ENCODE measurements at places on chromosomes 5 and 9.

GRCh38 chr5:37751227-37751626 is 88.6 kb downstream of the GDNF start:
- DNase-seq, result no peak

DNA sequence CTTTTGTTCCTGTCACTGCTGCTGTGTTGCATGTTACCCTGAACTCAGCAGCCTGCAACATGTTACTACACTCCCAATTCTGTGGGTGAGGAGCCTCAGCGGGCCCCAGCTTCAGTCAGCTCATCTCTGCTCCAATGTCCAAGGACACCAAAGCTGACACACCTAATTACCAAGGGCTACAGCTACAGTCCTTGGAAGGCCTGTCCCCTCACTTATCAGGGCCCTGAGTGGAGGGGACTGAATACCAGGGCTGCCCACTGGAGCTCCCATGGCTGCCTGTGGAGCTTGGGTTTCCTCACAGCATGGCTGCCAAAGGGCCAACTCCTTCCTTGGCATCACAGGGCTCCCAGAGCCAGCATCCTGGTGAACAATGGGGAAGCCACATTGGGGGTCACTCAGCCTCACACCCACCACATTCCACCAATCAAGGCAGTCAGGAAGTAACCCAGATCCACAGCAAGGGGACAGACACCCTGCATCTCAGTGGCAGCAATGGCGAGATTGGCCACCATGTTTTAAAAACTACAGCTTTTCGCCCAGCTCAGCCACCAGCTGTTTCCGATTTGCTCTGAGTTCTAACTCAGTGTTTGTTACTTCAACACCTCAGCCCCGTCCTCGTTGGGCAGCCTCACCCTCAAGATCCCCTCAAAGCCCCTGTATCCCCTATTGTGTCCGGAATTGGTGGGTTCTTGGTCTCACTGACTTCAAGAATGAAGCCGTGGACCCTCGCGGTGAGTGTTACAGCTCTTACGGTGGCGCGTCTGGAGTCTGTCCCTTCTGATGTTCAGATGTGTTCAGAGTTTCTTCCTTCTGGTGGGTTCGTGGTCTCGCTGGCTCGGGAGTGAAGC is 18.9 kb downstream of the SEMA4D start:
- no peak for DNase-seq

GRCh38 chr5:57209316-57210040 is 35.6 kb downstream of the GPBP1 start:
- DNase-seq, result no peak

GRCh38 chr9:84463272-84463671 is 122.7 kb upstream of the SLC28A3 start:
- no peak for DNase-seq

GRCh38 chr9:21995006-21995665 is 545 bp downstream of the CDKN2B-AS1 start:
- DNase-seq, result peak; percentile 91

- DNase-seq, result no peak
These were observed 6.3 kb downstream of the SHB start for GRCh38 chr9:38062498-38063362.

DNA sequence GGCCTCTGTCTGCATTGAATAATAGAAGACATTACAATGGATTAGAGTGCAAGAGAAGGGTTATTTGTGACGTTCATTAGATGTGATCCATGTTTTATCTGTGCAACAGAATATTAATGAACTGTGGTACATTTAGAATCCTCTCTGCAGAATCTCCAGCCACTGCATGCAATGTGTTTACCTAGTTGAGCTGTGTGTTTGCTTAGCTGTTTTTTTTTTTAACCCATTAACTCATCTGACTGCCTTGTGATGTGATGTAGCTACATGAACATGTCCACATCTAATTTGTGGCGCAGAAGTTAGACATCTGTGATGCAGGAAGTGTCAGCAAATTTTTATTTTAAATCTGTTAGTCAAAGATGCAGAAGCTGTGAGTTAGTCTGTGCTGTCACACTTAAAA is 236.9 kb downstream of the CD180 start:
- DNase-seq, result peak; percentile 56

DNA sequence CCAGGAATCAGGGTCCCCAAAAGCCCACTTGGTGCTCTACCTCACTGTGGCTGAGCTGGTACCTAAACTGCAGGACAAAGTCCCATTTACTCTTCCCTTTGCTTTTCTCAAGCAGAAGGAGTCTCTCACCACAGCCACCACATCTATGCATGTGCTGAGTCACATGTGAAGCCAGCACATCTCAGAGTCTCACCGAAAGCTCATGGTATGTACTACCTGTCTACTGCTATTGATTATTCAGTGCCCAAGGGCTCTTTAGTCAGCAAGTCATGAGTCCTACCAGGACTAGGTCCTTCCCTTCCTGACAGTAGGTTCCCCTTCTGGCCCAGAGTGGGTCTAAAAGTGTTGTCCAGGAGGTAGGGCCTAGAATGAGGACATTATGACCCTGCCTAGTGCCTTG is 130.7 kb upstream of the NTRK2 start:
- no peak for DNase-seq

DNA sequence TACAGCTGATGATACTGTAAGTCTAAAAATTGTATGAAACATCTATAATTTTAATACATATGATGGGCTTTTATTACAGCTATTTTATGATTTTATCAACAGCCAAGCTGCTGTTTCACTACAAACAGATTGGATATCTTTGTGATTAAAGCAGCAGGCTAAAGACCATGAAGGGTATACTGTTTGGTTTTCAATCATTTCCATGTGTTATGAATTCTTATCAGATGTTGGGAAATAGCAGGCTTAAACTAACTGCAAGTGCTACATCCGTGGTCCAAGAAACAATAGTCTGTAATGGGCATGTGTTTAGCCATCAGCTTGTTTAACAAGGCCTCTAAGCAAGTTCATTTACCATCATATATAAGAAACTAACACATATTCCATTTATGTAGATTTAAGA is 107.5 kb downstream of the CWC27 start:
- DNase-seq, result no peak

DNA sequence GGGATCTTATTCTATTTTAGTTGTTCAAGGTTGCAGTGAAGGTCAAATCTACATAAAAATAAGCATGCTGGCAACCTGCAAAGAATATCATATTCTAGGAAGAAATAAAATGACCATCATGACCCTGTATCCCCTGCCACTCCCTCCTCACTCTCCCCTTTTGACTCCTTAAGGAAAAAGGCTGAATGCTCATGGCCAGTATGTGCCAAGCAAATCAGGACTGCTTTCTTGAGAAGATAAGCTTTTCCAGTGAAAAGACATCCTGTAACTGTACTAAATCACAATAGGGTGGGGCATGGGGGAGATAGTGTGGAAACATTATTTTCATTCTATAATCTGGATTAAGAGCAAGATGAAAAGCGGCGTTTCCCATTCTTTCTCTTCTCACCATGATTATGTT is 100.6 kb upstream of the LIFR start:
- DNase-seq, result no peak

- no peak for DNase-seq
These were observed 53.9 kb downstream of the KCNN2 start for GRCh38 chr5:114415760-114416159.

DNA sequence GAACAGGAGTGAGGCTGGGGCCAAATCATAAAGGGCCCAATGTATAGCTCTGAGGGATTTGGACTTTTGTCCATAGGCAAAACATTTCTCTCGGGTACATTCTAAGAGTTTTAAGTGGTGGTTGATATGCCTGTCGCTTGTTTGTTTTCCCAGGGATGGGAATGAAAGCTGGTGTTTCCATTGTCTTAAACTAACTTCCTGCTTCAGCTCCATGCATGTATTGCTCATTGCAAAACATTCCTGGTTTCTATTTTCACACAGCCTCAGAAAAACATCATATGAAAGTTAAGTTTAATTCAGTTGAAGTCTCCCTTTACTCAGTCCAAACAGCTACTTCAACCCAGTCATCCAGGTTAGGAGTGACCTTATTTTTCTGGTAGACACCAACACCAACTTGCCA is 235.0 kb downstream of the ACTL7B start:
- no peak for DNase-seq

- no peak for DNase-seq
These were observed 400.9 kb downstream of the RAB3C start for GRCh38 chr5:58983526-58984452.

DNA sequence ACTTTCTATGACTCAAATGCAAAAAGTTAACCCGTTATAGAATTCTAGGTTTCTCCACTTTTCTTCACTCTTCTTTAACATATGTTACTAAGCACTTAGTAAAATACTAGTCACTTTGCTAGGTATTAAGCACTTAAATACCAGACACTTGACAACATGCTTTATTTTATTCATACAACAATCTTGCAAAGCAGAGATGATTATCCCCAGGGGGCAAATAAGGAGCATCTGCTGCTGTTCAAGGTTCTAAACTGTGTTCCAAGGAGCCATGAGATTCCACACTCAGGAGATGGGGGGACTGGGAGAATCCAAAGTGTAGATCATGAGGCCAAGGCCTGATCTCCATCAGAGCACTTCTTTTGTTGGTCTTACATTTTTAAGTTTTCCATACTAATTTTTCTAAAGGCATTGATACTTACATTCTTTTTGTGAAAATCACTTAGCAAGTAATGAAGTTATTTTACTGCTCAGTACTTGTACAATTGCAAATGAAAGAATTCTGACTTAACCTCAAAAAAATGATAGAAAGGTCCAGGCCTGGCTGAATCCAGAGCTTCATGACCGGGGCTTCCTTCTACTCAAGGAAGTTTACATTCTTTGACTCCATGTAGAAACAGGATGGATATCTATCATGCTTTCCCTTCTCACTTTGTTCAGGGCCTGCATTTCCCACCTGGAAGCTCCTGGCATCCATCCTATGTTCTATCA is 504.4 kb upstream of the WWC1 start:
- no peak for DNase-seq

DNA sequence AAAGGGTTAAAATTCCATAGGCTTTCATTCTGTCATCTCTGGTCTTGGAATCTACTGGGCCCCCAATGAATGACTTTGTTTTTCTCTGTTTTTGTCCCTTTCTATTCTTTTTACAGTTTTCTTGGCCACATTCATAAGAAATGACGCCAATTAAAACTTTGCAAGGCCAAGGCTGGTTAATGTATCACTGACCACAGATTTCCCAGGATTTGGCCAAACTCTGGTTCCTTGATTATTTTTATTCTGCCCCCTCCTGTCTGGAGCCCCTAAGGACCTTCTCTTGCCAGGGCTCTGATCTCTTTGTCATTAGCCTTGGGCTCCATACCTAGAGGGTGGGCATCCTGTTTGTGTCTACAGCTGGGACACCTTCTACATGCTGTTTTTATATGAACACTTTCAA is 388.9 kb upstream of the PAPPA start:
- no peak for DNase-seq

GRCh38 chr5:154101184-154101583 is 62.4 kb downstream of the MFAP3 start:
- peak; percentile 43 for DNase-seq

DNA sequence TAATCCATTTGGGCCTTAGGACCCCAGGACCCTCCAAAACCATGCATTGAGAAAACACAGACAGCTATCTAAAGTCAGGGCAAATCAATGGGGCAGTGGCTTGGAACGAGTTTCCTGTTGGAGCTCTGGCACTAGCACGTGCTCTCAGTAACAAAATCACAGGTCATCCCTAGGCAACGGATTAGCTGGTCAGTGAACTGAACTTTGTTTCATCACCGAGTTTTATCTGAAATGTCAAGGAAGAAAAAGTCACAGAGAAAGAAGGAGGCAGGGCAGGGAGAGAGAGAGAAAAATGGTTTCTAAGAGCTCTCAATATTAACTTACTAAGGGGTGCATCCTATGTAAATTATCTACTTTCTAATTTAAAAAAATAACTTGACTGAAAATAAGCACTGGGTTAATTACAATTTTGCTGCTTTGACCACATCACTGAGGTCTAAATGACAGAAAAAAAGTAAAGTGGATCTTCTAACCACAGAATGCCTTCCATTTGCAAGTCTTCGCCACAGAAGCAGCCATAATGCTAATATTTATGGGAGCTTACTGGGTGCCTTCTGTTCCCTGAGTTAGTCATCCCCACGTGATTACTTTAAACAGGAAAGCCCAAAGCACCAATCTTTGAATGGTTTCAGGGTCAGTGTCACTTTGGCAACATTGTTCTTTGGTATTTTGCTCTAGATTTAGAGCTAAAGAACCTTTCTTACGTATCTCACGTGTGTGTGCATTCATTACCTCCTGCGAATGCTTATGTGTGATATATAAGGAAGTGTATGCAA is 503.9 kb downstream of the RASEF start:
- no peak for DNase-seq

- DNase-seq, result no peak
These were observed 77.4 kb downstream of the SEC61B start for GRCh38 chr9:99299211-99300102.

DNA sequence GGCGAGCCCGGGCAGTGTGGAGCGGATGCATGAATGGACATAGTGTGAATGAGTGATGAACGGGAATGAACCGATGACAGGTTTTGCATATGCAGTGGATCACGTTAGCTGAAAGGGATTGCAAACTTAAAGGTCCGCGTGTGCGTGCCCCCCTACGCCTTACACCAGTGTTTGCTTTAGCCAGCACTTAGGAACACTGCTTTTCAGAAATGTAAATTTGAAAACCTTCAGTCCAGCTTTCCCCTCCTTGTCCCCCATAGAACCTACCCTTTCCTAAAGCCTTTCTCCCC is 692 bp downstream of the PSAT1 start:
- DNase-seq, result no peak

DNA sequence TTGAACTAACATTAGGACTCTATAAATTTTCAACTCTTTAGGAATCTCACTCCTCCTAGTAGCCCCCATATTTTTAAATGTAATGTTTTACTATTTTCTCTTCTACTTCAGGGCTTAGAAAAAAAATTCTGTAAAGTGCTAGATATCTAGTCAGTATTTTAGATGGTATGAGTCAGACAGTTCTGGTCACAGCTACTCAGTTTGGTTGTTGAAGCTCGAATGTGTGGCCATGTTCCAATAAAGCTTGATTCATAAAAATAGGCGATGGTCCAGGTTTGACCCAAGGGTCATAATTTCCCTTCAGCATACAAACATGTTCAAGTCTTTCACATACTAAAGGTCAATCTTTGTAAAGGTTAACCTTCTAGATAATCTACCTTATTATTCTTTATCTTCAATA is 566.0 kb upstream of the CDH18 start:
- DNase-seq, result no peak

DNA sequence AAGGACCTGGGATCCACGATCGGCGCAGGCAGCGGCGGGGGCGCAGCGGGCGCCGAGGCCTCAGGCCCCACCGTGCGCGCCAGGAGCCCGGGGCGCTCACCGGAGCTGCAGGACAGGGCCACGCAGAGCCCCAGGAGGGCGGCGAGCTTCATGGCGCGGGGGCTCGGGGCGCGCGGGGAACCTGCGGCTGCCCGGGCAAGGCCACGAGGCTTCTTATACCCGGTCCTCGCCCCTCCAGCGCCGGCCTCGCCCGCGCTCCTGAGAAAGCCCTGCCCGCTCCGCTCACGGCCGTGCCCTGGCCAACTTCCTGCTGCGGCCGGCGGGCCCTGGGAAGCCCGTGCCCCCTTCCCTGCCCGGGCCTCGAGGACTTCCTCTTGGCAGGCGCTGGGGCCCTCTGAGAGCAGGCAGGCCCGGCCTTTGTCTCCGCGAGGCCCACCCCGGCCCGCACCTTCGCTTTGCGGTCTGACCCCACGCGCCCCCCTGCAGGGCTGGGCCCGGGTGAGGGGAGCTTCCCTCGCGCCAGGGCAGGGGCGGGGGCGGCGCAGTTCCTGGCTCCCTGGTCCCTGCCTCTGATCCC is at the start of gene SCGB3A1:
Gene SCGB3A1 (minus strand): TSS at position 189 of the 577 bp plus-strand sequence. CDS start 37 bp downstream, at position 152.
- DNase-seq, result no peak

- DNase-seq, result no peak
These were observed 1.6 kb downstream of the PHYKPL start for GRCh38 chr5:178230879-178231538.

Measured in NCI-H2029 (cell line).